ENCODE measurements at places on chromosomes 4 and X.

DNA sequence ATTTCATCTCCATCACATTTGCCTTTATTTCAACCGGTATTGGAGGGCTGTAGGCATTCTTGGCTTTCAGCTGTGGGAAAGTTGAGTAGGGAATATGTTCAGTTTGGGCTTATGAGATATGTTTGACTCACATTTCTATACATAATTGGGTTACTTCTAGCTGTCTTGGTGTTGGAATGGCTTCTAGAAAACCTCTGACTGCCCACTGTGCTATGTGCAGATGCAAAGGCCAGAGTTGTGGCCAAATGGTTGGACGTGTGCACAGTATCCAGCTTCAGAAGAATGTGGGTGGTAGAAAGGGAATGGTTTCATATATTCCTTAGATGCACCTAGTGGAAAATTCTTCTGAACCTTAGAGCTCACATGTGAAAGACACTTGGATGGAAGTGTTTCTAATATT is 92.6 kb upstream of the H2AZ1 start:
- DNase-seq: no peak

DNA sequence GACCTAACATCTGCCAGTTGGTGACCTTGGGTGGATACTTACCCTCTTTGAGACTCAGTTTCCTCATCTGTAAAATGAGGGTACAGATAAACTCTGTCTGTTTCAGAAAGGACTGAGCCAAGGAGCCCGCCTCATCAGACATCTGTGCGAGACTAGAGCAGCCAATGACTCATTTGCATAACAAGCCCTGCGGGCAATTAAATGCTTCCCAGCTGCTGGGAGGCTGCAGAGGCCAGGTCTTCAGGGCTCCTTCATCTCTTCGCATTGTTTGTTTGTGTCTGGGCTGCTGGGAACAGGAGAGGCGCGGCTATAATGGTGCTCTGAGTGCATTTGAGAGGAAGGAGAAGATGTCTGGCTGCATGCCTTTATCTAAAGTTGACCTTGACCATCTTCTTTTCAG is 85.0 kb downstream of the ADRA2C start:
- DNase-seq: no peak

- DNase-seq: no peak
Observed at GRCh38 chrX:140431521-140431920, 73.3 kb downstream of the SOX3 start.

DNA sequence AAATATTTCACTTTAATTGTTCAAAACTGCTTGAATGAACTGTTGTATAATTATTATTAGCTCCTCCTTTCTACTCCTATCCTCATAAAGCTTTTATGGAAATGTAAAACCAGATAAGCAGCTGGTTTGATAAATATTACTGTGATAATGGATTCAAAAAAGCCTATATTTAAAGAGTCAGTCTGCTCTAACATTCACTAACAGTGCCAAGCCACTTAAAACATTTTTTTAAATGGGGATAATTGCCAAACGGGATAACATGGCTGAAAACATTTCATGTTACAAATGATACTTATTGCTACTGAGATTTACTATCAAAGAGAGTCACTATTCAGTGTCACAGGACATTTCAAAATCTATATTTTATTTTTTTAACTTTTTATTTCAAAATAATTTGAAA is 17.4 kb downstream of the ARHGAP24 start:
- DNase-seq: no peak

DNA sequence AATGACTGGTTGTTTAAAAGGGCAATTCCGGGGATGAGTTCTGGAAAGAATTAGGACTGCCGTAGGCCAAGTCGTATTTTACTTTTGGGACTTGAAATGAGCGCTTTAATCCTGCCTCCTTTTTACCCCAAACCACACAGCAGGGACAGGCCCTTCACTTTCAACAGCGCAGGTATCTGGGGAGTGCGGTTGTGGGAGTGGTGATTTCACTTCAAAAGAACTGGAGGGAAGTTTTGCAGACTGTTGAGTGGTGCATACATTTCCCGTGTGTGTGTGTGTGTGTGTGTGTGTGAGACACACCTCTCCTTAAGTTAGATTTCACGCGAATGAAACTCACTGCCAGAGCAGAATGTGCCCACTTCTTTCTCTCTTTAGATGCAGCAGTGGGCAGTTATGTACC is 2.8 kb downstream of the NHS start:
- peak; percentile 6 for DNase-seq

GRCh38 chrX:8424912-8425311 is 39.7 kb upstream of the VCX3B start:
- no peak for DNase-seq

GRCh38 chr4:176413171-176413570 is 93.4 kb downstream of the SPCS3 start:
- no peak for DNase-seq

DNA sequence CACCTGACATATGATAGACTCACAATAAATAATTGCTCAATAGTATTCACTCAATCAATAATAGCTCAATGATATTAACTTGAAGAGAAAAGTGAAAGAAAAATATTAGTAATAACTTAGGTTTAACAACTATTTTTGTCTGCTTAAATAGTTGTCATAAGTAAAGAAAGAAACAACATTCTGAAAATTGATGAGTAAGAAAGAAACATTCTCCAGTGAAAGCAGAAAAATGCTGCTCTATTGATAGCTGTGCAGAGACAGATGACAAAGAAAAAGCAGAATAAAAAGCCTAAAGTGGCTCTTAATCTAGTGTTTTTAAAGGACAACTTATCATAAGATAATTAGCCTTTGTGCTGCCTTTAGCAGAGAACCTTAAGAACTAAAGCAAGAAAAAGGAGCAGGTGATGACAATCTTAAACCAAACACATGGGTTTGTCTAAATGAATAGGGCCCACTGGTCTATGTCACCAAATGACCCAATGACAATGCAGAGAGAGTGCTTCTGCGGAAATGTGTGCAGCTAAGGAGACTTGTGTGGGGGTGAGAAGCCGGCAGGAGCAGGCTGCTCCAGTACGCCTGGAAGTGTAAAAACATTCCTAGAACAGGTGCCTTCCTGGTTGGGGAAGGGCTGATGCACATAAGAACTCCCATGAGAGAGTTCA is 13.2 kb downstream of the HS3ST1 start:
- DNase-seq: no peak

GRCh38 chr4:149029056-149029651 is 586.9 kb upstream of the NR3C2 start:
- no peak for DNase-seq

DNA sequence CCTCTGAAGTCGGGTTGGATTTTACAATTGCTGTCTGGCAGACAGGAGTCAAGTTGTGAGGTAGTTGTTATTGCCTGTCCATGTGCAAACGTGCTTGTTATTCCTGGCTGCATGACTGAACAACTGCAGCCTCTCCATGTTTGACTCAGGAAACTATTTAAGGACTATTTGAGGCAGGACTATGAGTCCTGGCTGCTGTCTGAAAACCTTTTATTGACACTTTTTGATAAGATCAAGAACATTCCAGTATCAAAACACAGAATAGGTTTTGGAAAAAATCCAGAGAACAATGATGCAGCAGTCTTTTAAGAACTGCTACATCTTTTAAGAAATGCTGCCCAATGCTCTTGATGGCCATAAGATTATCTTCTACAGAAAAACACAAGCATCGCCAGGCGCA is 10.0 kb upstream of the SPRY1 start:
- no peak for DNase-seq

GRCh38 chr4:93732509-93732908 is 96.0 kb upstream of the ATOH1 start:
- no peak for DNase-seq

DNA sequence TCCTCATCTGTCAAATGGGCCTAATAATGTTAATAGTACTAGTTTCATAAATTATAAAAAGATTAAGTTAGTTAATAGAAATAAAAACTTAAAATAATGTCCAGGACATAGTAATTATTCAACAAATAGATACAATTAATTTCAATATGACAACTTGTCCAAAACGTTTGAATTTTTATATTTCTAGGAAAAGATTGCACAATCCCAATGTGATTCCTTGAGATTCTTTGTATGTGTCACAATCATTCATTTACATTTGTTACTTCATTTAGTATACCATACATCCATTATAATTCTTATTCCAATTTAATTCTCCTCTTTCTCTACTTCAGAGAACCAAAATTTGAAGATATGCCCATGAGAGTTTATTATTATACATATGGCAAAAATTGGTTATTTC is 554.2 kb downstream of the GABRG1 start:
- no peak for DNase-seq

DNA sequence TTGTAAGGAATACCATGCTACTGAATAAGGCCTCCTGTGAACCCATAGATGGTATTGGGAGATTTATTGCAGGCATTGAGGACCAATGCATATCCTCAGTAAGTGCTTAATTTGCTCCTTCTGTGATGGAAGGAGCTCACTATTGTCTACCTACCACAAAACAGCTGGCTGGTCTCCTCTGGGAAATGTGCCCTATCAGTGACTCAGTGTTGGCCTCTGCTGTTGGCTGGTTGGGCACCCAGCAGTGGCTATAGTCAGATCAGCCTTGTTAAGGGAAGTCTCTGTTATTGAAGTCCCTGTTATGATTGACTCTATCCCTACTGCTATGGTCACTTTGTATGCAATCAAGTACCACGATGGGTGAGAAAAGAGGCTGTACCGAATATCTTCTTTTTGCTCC is 27.5 kb upstream of the OTUD4 start:
- DNase-seq: no peak

DNA sequence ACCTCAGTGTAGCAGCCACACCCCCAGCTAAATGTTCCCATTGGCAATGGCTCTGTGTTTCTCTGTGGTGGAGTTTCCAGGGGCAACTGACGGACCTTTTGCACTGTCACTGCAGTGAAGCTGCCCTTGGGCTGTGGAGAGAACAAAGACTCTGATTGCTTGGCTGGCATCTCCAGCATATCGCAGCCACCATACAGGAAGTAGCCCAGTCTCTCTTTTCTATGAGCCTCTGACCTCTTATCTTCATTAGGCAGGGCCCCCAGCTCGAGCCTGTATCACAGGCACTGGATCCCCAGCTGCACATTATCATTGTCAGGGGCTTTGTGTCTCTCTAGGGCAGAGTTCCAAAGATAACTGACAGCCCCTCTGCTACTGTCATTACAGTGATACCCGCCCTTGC is 483.5 kb downstream of the ARAP2 start:
- no peak for DNase-seq

DNA sequence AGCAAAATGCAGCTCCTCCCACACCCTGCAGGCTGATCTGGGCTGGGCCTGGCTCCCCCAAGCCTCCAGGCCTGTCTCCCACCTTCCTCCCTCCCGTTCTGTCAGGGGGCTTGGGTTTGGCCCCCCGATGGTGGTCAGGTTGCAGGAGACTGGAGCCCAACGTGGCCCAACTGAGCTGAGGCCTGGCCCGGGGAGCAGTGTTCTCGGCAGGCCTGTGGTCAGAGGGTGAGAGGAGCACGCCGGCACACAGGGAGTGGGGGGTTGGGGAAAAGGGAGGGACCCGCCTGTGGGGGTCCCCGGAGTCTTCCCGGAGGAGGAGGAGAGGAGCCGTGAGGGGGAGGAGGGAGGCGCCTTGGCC is 43.2 kb upstream of the NKX1-1 start:
- DNase-seq: no peak

- no peak for DNase-seq
Observed at GRCh38 chrX:153905481-153906095, 1.1 kb downstream of the AVPR2 start.

DNA sequence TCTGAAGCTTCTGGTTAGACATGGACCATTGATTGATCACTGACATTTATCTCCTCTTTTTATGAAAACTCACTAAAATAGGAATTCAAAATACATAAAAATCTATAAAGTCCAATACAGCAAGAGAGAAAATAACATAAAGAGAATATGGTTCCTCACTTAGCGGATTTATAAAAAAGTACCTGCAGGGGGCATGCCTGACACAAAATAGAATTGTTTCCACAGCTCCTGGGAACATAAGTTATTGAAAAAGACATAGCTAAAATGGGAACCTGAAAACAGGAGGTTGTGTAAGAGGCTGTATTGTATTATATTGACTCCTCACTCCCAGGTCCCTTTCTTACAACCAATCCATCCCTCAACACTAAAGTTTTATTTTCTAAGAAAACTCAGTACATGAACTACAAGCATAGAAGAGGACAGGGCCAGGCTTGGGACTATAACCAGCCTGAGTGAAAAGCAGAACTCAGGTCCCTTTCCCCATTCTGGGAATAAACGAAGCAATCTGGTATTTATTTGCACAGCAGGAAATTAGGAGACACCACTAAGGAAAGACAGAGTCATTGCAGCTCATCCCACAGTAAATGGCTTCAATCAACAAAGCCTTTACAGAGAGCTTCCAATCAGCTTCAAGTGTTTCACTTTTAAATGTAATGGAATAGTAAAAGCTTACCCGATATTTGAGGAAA is 121.1 kb upstream of the NDST4 start:
- peak; percentile 50 for DNase-seq

DNA sequence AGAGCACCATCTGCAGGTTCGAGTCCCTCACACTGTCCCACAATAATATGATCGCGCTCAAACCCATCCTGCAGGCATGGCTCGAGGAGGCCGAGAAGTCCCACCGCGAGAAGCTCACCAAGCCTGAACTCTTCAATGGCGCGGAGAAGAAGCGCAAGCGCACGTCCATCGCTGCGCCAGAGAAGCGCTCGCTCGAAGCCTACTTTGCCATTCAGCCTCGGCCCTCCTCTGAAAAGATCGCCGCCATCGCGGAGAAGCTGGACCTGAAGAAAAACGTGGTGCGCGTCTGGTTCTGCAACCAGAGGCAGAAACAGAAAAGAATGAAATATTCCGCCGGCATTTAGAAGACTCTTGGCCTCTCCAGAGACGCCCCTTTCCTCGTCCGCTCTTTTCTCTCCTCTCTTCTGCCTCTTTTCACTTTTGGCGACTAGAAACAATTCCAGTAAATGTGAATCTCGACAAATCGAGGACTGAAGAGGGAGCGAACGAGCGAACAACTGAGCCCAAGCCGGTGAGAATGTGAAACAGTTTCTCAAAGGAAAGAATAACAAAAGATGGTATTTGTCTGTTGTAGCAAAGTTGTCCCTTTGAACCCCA is 1.9 kb downstream of the POU4F2 start:
- no peak for DNase-seq

DNA sequence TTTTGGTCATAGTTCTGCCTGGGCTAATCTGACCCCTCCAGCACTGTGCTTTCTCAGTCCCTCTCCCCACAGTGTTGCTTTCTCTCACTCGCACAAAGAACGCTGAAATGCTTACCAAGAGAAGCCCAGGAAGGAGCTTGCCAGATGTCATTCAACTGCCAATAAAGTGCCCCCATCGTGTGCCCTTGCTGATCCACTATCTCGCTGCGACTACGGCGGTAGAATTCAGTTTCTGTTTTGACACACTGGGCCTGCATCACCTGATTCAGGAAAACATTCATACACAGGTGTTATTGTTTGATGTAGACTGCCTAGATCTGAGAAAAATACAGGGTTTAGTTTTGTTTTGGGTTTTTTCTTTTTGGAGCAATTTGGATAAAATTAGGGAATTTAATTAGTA is 121.2 kb downstream of the MANBA start:
- DNase-seq: no peak
